Effector CD4-positive, alpha-beta T cell (primary cell): ENCODE measurements at places on chromosomes 4 and X.

- DNase-seq, result no peak
Measured at GRCh38 chr4:71377561-71377960, 38.7 kb downstream of the SLC4A4 start.

DNA sequence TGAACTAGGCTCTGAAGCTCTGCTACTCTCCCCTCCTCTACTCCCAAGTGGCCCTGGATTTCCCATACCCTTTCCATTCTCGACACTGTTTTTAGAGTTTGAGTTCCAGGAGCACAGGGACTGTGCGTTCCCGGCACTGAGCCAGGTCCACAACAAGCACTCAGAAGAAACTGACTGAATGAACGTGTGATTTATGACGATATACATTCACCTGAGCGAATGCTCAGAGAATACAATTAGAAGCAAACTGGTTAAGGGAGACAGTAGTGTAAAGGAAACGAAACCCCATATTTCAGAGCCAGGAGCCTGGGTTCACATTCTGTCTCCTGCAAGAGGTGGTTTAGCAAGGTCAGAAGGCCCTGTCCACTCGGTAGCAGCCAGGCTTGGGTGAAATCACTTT lies 1.4 kb upstream of the KIAA0232 start:
- no peak for DNase-seq

- DNase-seq, result no peak
Measured at GRCh38 chrX:53186351-53186750, 38.7 kb downstream of the KDM5C start.

GRCh38 chrX:73728602-73729001 lies 165.6 kb downstream of the CHIC1 start:
- no peak for DNase-seq

DNA sequence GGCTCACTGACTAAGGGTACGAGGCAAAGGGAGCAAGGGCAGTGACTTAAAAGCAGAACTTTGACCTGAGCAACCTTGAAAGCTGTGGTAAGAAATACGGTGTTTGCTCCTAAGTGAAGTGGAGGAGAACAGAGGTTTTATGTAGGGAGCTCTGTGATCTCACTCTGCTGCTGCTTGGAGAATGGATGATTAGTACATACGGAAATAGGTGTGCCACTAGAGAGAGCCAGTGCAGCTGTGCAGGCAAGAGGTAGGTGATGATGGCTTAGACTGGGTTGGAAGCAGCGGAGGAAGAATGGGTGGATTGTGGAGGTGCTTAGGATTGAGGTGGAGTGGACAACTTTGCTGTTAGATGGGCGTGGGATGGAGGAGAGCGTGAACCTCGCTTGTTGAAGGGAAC lies 85.0 kb downstream of the FAM193A start:
- DNase-seq, result no peak

GRCh38 chr4:123170843-123171242 lies 225.8 kb upstream of the SPRY1 start:
- DNase-seq, result no peak

GRCh38 chrX:13053171-13053570 lies 8.8 kb upstream of the FAM9C start:
- DNase-seq, result no peak

DNA sequence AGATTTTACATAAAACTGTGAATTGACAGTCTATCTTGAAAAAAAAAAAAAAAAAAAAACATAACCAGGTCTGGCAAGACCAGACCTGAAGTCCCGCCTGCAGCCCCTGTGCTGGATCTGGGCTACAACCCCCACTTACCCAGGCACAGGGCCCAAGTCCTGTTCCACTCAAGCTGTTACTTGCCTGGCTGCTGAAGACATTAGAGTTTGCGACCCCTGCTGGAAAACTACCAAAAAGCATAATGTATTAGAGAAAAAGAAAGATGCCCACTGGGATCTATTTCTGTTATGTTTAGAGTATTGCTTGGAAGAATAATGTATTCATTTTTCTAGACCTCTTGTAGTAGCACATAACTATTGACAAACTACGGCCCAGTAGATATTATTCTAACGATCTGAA lies 4.7 kb downstream of the HS3ST1 start:
- peak; percentile 10 for DNase-seq
